H7 (cell line): ENCODE measurements at places on chromosomes 4 and X. TPM values are rescaled to one million over a fixed set of nuclear protein-coding genes. Genes with fewer than 3 reads are reported as not detected.

- DNase-seq: no peak
Measured at GRCh38 chr4:80073473-80074008, 512 bp upstream of the ANTXR2 start.

Gene BEND4
- 5.2 and 8.8 TPM in 2 replicates for total RNA-seq

Gene GPRASP2
- total RNA-seq: 16.8 and 20.8 TPM in 2 replicates

DNA sequence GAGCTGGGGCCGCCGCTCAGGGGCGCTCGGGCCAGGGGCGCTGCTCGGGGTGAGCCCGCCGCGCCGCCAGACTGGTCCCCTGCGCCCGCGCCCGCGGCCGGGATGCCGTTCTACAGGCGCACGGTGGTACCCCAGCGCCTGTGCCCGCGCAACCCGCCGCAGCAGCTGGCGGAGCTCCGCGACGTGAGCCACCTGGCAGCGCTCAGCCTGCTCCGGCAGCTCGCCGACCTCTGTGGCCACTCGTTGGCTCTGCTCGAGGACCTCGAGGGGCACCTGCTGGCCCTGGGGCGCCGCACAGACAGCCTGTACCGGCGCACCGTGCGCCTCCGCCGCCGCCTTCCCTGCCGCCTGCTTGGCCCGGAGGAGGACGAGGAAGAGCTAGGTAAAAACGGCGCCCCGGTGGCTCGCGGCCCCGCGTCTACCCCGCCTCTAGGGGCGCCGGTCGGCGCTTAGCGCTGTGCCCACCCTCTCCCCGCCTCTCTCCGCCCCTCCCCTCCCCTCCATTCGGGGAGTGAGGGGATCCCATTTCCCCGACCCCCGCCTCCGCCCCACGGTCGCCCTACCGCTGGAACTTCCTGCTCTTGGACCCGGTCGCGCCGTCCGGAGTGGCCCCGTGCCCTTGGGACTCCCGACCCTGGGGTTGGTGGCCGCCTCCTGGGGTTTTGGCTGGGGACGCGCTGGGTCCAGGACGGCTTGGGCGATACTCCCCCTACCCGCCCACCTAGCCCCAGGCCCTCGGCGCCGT, 513 bp downstream of the NHSL2 start:
- DNase-seq: peak; percentile 86

DNA sequence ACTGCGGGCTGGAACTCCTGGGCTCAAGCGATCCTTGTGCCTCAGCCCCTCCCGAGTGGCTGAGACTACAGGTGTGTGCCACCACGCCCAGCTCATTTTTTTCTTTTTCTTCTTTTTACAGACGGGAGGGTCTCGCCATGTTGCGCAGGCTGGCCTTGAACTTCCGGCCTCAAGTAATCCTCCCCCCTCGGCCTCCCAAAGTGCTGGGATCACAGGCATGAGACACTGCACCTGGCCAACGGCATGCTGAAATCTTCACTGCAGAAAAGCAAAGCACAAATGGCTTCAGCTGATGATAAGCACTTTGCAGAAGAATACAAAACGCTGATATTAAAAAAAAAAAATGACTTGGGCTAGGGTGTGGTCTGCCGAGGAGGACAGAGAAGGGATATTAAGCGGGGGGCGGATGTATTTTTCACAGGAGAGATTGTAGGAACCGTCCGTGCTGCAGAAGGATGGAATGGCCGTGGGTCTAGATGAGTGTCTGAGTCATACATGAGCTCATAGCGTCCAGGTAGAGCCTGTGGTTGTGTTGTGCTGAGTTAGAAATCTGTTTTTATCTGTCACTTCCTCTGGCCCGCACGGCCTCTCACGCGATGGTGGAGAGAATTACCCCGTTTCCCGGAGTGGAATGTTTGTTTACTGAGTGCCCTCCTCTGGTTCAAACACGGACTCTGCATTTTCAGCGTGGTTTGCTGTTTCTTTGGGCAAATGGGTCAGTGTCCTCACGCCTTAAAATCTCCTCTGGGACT, 8.5 kb upstream of the AKAP17A start:
- DNase-seq: no peak

- peak; percentile 23 for DNase-seq
Measured at GRCh38 chrX:101357166-101357795, 8.7 kb upstream of the TIMM8A start.
